ENCODE measurements at places on chromosomes 16 and 17. TPM values are rescaled to one million over a fixed set of nuclear protein-coding genes. Genes with fewer than 3 reads are reported as not detected.
A peak's percentile ranks its signal among the peaks of the same experiment; 100 is the strongest.

The SAMD14 gene
- 5.7 TPM for polyA plus RNA-seq

- H3K27ac ChIP-seq: peak overlapping the region; percentile 56
- no peaks in the 10 kb centered on the region for H3K36me3 ChIP-seq
- H3K4me1 ChIP-seq: peaks cover 5% of the 10 kb centered on the region
- peak; percentile 27 for DNase-seq
- H3K4me3 ChIP-seq: peak overlapping the region; percentile 88
Measured at GRCh38 chr16:138049-138417, 440 bp downstream of the NPRL3 start.

GRCh38 chr16:80819988-80820387 is 15.6 kb upstream of the CDYL2 start:
- no peaks in the 10 kb centered on the region for H3K27me3 ChIP-seq
- DNase-seq: no peak
- no peaks in the 10 kb centered on the region for H3K36me3 ChIP-seq
- no peak overlapping the region for H3K4me3 ChIP-seq
- H3K27ac ChIP-seq: no peak overlapping the region

- H3K27me3 ChIP-seq: no peaks in the 10 kb centered on the region
- DNase-seq: no peak
- H3K4me1 ChIP-seq: peaks cover 50% of the 10 kb centered on the region
- H3K4me3 ChIP-seq: no peak overlapping the region
- peaks cover 2% of the 10 kb centered on the region for H3K36me3 ChIP-seq
- H3K27ac ChIP-seq: peak overlapping the region; percentile 83
Measured at GRCh38 chr16:48612611-48613010, 2.6 kb upstream of the N4BP1 start.

GRCh38 chr17:17224137-17224536 is 12.8 kb downstream of the FLCN start:
- peaks cover 93% of the 10 kb centered on the region for H3K36me3 ChIP-seq
- no peaks in the 10 kb centered on the region for H3K27me3 ChIP-seq
- H3K4me3 ChIP-seq: no peak overlapping the region
- no peaks in the 10 kb centered on the region for H3K4me1 ChIP-seq
- no peak for DNase-seq
